ENCODE measurements at places on chromosomes 4 and X. TPM values are rescaled to one million over a fixed set of nuclear protein-coding genes. Genes with fewer than 3 reads are reported as not detected.

HMGB2 gene
- polyA plus RNA-seq: 57.0 TPM

TEX11 gene
- polyA plus RNA-seq: not detected

SMIM10L2A gene
- polyA plus RNA-seq: 0.73 TPM

SPANXA1 gene
- not detected for polyA plus RNA-seq

DRD5 gene
- polyA plus RNA-seq: not detected

MAOA gene
- 0.92 TPM for polyA plus RNA-seq

ESX1 gene
- not detected for polyA plus RNA-seq

TCEANC gene
- 6.1 TPM for polyA plus RNA-seq

TRPC5OS gene
- not detected for polyA plus RNA-seq

FAM9B gene
- polyA plus RNA-seq: not detected

PHOX2B gene
- polyA plus RNA-seq: not detected

MXRA5 gene
- not detected for polyA plus RNA-seq

ASB11 gene
- not detected for polyA plus RNA-seq

NDP gene
- 6.6 TPM for polyA plus RNA-seq

SNCA gene
- polyA plus RNA-seq: 167 TPM

PROM1 gene
- not detected for polyA plus RNA-seq

HS6ST2 gene
- 53.7 TPM for polyA plus RNA-seq

CT83 gene
- polyA plus RNA-seq: not detected

NHSL2 gene
- 3.0 TPM for polyA plus RNA-seq

IGSF1 gene
- polyA plus RNA-seq: not detected

ZAR1 gene
- not detected for polyA plus RNA-seq

FAM241A gene
- polyA plus RNA-seq: 0.81 TPM

Measured in Purkinje cell (primary cell).